ENCODE measurements at places on chromosomes 1 and 21.

DNA sequence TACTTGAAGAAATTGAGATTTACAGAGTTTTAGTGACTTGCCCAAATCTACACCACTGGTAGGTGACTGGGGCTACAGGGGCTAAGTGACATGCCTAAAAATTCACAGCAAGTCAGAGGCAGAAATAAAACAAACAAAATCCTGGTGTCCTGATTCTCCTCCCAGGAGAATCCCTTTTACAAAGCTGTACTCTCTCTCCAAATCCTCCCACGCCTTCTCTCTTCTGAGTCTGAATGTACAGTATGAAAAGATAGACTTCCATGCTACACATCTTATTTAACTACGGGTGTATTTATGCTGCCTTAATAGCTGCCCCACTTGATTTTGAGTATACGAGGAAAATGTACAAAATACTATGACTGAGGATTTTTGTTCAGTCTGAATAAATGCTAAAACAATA is 65.4 kb downstream of the SGIP1 start:
- DNase-seq: no peak

GRCh38 chr1:9235096-9235459 is 504 bp downstream of the H6PD start:
- no peak for DNase-seq

- DNase-seq: no peak
Observed at GRCh38 chr1:176733661-176734060, 270.7 kb downstream of the PAPPA2 start.

- no peak for DNase-seq
Observed at GRCh38 chr1:235403593-235403992, 36.4 kb downstream of the TBCE start.

GRCh38 chr1:187257476-187257875 is 428.7 kb downstream of the PLA2G4A start:
- DNase-seq: no peak

DNA sequence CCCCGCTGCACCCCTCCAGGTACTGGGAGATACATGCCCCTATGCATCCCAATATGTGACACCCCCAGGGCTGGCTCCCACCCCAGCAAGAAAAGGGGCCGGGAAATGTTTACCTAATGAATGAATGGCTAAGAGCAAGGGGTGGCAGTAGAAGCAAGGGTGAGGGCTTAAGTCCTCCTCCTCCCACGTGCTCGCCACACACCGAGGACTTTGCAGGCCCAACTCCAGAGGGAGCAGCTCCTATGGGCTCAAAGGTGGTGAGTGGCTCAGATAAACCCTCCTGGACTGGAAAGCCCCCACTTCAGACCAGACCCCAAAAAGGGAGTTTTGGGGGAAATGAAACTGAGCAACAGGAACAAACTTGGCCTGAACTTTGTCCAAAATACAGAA is 11.4 kb downstream of the SLC45A3 start:
- DNase-seq: no peak

GRCh38 chr1:210372491-210372890 is 43.8 kb downstream of the HHAT start:
- no peak for DNase-seq

GRCh38 chr1:20719871-20720620 is 2.2 kb upstream of the KIF17 start:
- DNase-seq: no peak

DNA sequence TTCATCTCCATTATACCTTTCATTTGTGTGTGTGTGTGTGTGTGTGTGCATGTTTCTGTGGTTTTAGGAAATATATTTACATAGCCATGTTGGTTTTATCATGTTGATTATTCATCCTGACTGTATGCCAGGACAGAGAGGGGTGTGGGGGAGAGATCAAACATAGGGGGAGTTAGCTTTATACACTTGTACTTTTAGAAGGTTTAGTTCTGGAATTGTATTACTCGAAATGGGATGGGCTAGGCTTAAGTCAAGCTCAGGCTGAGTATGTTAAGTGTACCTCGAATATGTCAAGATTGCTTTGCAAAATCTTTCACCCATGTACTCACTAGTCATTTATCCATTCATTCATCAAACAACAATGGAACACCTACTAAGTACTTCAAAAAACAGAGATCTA is 123.3 kb downstream of the HMCN1 start:
- DNase-seq: no peak

- no peak for DNase-seq
Observed at GRCh38 chr1:34816778-34817177, 24.0 kb downstream of the GJA4 start.

- DNase-seq: no peak
Observed at GRCh38 chr1:164559342-164560051, 513 bp downstream of the PBX1 start.

DNA sequence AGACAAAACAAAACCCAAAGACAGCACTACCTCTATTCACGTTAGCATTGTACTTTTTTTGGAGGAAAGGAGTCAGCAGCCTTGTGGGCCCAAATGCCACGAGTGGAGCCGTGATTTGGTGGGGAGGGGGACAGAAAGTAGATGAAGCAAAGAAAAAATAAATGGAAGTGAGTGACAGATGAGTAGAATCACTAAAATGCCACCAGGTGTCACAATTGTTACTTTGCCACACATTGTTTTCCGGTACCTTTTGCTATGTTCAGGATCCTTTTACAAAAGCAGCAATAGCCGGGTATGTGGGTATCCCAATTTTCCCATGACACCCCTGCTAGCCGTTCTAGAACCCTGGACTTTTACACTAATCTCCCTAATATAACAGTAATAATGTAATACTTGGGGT is 85.0 kb upstream of the AK4 start:
- DNase-seq: no peak

- DNase-seq: no peak
Observed at GRCh38 chr1:63453232-63453631, 69.8 kb downstream of the ITGB3BP start.

GRCh38 chr1:160519642-160520435 is 3.2 kb downstream of the SLAMF6 start:
- peak; percentile 43 for DNase-seq

DNA sequence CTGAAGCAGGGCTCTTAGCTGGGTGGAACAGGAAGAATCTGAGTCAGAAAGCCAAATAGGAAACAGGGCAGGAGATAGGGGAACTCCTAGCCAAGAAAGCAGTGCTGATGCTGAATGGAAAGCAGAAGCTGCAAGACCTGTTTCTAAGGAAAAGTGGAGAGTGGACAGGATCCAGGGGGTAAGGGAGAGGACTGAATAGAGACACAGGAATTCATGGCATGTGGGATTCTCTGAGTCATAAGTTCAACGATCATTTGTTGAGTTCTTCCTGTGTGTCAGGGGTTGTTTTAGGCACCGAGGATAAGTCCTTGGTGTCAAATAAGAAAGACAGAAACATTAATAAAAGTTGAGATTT is 153.8 kb upstream of the FGGY start:
- DNase-seq: no peak

GRCh38 chr1:154973344-154974101 is 958 bp upstream of the CKS1B start:
- peak; percentile 92 for DNase-seq

GRCh38 chr1:24893431-24893830 is 36.6 kb downstream of the RUNX3 start:
- DNase-seq: no peak

DNA sequence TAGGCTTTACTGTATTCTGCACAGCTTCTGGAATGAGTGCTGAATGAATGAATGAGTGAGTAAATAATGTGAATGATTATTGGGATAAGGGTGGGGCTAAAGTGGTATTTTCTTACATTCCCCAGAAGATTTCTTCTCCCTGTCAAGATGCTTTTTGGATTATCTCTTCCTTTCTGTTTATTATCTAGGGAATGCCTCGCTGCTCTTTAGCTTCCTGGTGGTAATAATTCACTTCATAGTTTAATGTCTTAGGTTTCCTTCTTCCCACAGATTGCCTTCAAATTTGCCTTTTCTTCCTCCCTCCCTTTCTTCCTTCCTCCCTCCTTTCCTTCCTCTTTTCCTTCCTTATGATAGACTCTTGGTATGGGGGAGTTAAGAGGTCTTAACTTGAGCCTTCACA is 24.0 kb downstream of the DDR2 start:
- DNase-seq: no peak

DNA sequence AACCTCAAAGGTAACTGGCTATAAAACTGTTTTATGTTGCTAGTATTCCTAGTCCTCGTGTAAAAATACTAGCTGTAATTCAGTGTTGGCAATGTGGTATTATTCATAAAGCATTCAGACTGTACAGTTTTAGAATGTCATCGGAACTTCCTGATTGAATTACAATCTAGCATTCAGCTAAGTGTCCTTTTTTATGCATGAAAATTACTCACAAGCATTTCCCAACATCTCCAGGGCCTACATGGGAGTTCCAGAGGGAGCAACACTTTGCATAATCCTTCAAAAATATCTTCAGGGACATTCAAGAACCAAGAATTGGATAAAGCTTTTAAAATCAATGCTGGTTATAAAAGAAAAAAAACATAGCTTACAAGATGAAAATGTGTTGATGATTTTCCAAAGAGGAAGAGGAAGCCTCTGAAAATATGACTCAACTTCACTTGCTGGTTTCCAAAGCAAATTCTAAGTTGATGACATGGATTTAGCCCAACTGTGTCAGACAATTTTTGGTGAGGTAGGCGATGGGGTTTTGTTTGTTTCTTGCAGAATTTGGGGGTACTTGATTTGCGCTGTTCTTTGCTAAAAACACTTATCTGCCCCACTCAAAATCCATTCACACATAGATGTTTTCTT is 137.8 kb downstream of the SLC44A5 start:
- DNase-seq: no peak

DNA sequence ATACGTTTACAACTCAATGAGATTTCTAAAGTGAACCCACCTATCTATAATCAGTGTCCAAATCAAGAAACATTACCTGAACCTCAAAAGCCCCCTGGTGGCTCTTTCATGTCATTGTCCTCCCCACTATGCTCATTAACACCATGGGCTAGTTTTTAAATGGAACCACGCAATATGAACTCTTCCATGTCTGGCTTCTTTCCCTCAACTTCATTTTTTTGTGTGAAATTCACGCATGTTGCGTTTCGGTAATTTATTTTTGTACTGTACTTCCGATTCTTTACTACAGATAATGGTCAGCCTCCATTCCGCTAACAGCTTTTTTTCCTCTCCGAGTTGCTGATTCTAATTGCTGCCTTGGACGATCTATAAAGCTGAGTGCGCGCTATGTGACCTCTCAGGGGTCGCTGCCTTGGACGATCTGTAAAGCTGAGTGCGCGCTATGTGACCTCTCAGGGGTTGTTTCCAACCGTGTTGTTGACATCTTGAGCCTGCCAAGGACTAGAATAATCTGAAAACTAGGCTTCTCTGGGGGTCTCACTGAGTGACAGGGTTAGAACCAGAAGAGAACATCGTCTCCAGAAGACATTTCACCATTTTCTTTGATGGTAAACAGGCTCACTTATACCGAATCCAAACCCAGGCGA is 1.1 kb upstream of the CACYBP start:
- peak; percentile 27 for DNase-seq

- DNase-seq: no peak
Observed at GRCh38 chr1:203931953-203932352, 70.6 kb downstream of the SNRPE start.

- no peak for DNase-seq
Observed at GRCh38 chr1:247165674-247166073, 6.1 kb downstream of the ZNF124 start.

- DNase-seq: no peak
Observed at GRCh38 chr1:3266870-3267549, 187.5 kb upstream of the ARHGEF16 start.
